Inflammatory macrophage treated with lipopolysaccharide for 4 hours (primary cell): ENCODE measurements at places on chromosomes 2 and 18.

- DNase-seq = no peak
Observed at GRCh38 chr2:238870261-238870660, 22.4 kb downstream of the TWIST2 start.

- no peak for DNase-seq
Observed at GRCh38 chr18:6564950-6565814, 150.5 kb upstream of the L3MBTL4 start.

DNA sequence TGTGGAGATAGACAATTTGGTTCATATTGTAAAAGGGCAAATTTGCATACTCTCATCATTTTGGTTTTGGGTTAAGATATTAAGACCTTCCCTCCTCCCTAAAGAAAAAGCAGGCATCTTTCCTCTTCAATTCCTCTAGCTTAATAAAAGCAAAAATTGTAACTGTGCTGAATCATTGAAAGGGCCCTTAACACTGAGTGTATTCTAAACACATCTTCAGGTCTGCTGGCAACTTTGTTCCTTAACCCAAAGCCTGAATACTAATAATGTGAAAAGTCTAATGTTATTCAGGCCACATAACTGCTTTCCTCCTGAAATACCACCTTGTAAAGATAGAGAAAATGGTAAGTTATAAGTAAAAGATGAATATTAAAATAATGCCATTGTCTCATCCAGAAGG, 1200.5 kb upstream of the FAM98A start:
- DNase-seq = no peak

DNA sequence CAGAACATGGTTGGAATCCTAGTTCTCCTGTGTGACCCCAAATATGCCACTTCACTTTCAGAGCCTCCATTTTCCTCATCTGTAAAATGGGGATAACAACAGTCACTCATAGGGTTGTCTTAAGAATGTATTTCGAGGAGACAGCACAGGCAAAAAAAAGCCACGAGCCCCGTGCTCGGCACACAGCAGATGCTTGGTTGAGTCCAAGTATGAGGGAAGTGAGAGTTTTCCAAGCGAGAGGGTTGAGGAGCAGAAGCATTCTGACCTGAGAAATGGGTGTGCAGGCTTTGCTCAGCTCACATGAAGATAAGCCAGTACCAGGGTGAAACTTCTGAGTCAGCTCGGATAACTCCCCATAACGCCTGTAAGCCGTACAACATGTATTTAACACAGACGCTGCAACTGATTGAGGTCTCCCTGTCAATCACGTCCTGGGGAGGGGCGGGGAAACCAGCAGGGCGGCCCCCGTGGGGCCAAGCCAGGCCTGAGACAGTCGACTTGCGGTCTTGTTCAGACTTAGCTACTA, 23.0 kb upstream of the ODC1 start:
- DNase-seq = no peak

GRCh38 chr18:12928206-12928605, 19.6 kb upstream of the SEH1L start:
- DNase-seq = no peak

GRCh38 chr2:24580561-24580960, 89.5 kb downstream of the NCOA1 start:
- DNase-seq = no peak

DNA sequence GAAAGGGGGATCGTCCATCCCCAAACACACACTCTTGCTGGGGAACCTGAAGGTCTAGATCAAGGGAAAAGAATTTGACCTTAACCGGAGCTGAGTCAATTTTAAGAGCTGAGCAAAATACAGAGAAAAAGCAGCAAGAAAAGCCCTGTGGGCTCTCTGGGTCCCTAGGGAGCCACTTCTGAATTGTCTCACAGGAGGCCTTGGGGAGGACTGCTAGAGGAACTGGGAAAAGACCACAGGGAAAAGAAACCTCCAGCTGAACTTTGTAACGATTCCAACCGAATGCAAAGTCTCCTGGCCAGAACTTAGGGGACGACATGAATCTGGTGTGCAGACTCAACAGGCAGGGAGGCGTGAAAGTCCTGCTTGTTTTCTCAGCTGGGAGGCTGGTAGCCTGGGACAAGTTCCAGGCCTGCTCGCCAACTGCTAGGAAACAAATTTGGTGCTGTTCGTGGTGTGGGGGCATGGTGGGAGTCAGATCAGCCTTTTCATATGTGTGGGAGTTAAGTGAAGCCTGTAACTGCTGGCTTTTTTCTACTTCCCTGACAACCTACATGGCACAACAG, 644.6 kb upstream of the CNTNAP5 start:
- no peak for DNase-seq

- no peak for DNase-seq
Observed at GRCh38 chr2:100365434-100365833, 43.1 kb upstream of the LONRF2 start.

DNA sequence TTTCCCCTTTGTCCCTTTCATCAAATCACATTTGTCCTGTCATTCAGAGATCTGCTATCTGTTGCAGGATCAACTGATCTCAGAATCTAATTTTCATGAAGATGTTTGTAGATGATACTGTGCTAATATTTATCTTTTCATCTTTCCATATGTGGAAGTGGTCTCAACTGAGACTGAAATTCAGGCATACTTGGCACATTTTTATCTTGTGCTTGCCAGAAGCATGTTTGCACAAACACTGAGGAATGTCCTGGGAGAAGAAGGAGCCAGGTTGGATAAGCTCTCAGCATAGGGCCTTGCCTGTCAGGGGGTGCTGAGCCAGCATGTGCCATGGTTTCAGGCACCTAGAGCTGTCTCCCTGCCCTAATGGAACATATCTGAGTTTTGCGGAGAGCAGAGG, 24.5 kb upstream of the MMADHC start:
- DNase-seq = no peak

DNA sequence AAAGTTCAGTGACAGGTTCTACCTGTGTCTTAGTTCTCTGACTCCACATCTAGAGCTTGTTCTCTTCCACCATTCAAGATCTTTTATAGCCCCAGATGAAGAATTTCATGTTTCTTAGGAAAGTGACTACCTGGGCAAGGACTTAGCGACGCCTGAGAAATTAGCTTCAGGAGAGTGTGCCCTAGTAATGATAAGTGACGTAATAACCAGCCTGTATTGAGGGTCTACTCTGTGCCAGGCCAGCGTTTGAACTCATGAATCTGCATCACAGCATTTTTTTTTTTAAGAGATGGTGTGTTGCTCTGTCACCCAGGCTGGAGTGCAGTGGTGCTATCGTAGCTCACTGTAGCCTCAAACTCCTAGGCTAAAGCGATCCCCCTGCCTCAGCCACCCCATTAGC, 51.8 kb downstream of the TCF7L1 start:
- no peak for DNase-seq

DNA sequence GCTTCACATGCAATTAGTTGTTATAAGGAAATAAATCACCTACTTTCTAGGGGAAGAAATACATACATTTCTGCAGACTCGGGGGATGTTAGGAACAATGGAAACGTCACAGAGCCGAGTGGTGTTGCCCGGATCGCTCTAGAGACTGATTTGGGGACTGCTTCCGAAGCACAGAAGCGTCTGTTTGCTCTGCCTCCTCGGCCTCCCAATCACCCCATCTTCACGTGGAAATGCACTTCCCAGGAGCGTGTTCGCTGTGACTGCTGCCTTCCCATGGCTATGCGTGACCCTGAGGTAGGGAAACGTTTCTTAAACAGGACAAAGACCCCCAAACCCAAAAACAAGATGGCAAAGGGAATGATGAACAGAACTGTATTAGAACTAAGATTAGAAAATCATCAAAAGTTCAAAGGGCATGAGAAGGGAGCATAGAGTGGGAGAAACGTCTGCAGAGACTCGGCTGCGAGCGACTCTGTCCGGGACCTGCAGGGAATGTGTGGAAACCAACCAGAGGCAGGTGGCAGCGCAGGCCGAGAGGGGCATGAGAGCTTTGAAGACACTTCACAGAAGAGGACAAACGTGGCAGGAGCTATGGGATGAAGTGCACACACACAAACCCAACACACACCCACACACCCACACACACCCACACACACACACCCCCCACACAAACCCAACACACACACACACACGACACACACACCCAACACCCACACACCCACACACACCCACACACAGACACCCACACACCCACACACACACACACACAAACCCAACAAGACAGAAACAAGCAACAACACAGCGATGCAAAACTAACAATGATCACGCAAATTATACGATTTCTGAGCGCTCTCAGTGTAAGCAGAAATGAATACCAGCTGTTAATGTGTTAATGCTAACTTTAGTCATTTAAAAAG, 41.3 kb downstream of the RTP5 start:
- no peak for DNase-seq

DNA sequence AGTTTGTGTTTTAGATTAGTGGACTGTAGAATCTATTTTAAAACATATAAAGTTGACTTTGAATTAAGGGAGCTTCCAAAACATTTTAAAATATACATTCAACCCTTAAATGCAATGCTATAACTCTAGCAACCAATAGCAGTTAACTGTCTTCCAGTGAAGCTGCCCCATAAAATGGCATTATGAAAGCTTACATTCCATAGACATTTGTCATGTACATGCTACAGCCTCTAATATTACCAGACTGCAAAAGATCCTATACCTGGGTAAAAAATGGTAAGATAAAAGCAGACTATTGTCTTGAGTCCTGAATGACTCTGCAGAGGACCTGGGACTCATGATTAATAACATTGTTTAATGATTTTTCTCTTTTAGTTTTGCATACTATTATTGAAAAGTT, 489.4 kb downstream of the LRP1B start:
- DNase-seq = no peak

- no peak for DNase-seq
Observed at GRCh38 chr2:95079199-95079683, 42.4 kb downstream of the MRPS5 start.

- no peak for DNase-seq
Observed at GRCh38 chr2:232213176-232213575, 165.4 kb upstream of the ALPP start.

DNA sequence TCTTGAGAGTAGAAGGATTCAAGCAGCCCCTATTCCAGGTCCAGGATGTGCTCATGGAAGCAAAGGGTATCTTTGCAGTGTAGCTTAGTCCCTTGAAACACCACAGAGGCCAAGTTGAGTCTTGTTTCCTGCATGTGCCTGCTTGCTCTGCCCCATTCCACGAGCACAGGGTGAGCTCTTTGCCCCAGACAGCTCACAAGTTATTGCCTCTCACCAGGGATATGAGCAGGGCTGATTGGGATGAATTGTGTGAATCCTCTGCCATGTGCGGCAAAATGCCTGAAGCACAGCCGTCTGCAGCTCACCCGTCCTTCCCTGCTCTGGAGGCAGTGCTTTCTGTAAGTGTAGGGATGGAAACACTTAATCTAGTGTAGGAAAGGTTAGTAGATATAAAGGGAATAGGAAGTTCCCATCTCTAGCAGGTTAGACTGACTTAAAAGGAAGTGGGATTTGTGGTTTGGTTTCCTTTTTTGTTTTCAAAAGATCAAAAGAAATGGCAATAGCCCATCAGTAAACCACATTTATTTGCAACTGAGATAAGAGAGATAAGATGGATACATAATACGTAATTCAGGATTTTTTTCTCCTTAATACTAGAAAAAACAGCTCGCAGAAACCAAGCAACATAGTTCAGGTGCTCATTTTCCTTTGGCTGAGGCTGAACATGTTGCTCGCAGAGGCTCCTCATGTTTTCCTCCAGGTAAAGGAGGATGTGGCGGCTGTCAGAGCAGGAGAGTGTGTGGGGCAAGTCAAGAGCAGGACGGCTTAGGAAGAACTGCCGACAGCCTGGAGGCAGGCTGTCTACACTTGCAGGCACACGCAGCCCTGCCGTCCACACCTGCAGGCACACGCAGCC, 41.4 kb downstream of the TMEM182 start:
- no peak for DNase-seq

DNA sequence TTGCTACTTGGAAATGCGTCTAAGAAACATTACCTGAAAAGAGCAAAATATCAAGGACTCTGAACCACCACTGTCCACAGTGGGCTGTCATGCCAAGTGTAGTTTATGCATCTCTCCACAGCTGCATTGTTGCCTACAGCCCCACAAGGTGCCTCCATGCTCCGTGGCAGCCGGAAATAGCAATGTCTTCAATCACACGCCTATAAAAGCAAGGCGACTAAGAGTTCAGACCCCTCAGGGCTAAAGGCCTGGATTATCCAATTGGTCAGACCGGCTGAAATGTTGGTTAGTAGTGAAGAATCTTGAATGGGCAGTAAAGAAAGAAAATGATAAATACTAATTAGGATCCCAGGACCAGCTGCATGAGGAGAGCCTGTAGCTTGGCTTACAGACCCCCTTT, 114.0 kb upstream of the SLC35G4 start:
- DNase-seq = no peak

DNA sequence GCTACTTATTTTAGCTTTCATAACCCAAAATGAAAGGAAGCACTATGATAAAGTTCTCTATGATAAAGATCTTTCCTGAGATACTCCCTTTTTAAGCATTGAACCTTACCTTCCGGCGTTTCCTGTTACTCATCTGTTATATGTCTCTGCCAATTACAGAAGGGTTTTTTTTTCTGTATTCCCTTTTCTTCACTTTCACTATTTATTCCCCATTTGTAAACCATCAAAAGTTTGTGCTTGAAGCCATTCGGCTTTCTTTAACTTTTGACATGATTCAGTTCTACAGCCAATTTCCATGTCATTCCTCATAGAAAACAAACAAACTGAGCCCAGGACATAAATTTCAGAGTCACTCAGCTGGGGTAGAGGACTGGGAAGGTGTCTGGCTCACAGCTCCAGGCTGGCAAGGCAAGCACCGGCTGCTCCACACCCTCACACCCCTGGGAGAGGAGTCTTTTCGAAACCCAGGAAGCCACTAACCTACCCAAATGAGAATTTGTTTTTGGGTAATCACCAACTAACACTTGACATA, 429.4 kb upstream of the TRIB2 start:
- DNase-seq = no peak

DNA sequence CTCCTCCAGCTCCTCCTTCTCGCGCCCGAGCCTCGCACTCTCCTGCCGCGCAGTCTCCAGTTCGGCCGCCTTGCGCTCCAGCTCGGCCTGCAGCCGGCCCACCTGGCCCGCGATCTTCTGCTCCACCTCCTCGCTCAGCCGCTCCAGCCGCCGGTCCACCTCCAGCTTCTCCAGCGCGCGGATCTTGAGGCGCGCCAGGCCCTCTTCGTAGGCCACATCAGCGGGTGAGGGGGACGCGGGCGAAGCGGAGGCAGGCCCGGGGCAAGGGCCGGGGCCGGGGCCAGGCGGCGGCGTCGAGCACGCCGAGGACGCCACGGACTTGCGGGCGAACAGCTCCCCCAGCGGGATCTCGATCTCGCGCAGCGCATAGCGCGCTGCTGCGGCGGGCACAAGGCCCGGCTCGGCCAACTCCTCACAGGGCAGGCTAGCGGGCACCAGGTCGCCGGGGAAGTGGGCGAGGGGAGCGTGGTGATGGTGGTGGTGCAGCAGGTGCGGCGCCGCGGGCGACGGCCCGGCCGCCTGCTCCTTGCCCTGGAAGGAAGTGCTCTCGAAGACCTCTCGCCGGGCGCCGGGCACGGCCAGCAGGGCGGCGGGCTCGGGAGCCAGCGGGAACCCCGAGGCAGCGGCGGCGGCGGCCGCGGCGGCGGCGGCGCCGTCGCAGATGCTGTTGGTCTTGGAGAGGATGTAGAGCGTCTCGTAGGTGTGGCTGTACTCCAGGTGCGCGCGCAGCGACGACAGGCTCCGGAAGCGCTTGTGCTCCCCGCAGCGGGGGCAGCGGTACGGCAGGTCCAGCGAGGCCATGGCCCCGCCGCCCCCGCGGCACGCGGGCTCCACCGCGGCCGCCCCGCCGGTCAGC, 15.2 kb downstream of the FBXO41 start:
- no peak for DNase-seq
